Dermis blood vessel endothelial cell (primary cell): ENCODE measurements at places on chromosomes 16 and 17. TPM values are rescaled to one million over a fixed set of nuclear protein-coding genes. Genes with fewer than 3 reads are reported as not detected.
A peak's percentile ranks its signal among the peaks of the same experiment; 100 is the strongest.

- no peak for DNase-seq
These were observed 111.7 kb downstream of the ABCC12 start for GRCh38 chr16:48044117-48044516.

DNA sequence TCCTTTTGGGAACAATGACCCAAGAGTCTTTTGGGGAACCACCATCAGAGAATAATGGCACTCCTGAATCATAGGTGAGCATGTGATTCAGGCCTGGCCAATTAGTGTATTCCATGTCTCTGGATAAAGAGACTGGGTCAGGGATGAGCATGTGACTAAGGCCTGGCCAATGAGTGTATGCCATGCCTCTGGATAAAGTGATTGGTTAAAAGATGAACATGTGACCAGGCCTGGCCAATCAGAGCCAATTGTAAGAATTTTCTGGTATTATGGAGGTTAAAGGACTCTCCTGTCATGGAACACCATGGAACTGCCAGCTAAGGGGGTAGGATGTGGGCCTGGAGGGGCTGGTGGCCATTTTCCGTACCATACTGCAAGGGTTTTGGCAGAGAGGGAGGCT is 194.3 kb downstream of the C16orf78 start:
- no peak for DNase-seq

GRCh38 chr16:65522412-65522811 is 400.5 kb upstream of the CDH11 start:
- no peak for DNase-seq

- peak; percentile 87 for DNase-seq
These were observed 55.9 kb downstream of the CDK12 start for GRCh38 chr17:39517224-39517623.

DNA sequence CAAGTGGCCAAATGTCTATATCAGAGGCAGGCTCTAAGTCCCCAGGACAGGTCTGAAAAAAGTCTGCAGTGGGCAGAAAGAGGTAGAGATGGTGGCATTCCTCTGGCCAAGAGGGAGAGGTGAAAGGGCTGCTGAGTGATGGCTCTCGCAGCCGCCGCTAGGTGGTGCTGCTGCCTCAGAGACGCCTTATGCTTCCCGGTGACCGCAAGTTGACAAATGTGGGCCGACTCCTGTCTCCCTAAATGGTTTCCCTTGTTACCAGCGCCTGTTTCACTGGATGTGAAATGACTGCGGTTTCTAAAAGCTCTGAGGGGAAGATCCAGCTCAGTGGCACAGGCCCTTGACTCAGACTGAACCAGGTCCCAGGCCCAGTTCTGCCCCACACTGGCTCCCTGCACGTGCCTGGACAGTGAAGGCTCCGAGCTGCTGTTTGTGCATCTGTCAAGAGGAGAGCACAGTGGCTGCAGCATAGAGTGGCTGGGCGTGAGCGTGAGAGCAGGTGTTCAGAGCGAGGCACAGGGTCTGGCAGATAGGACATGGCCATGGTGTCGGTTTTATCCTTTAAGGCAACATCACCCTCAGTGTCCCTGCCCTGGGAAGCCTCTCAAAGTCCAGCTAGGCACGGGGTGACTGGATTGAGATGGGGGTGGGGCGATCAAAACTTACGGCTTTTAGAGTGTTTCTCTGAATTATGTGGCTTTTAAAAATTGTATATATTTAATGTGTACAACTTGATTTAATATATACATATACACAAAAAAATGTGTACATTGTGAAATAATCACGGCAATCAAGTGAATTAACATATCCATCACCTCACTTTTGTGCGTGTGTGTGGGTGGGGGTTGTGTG is 19.9 kb downstream of the CLEC16A start:
- DNase-seq = peak; percentile 86

DNA sequence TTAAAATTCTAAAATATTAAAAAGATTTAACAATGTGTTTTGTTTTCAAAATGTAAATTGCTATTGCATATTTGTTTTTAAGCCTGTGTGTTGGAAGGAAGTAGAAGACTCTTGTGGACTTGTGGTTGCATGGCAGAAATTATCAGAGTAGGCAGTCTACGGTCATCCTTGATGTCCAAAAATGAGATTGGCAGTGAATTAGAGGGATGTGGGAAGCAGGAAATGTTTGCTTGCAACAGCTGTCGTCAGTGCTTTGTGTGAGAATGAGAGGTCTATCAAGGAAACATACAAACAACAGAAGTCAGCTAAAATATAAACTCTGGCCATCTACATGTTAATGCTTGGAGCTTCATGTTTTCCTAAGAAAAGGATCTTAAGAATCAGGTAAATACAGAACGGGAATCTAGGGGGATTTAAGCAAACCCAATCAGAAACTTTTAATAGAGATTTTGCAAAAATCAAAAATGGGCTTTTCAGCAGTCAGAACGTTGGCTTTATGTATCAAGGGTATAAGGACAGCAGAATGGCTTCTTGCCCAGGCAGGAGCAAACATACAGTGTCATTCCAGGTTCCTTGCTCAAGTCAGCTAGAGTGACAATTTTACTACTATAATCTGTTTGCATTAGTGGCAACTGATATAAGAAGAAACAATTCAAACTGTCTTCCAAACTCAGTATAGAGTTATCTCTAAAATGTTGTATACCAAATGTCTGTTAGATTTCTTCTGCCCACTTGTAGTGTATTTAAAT is 196.7 kb downstream of the CYB561 start:
- peak; percentile 54 for DNase-seq

GRCh38 chr17:69427486-69428197 is 13.1 kb downstream of the MAP2K6 start:
- DNase-seq = no peak

DNA sequence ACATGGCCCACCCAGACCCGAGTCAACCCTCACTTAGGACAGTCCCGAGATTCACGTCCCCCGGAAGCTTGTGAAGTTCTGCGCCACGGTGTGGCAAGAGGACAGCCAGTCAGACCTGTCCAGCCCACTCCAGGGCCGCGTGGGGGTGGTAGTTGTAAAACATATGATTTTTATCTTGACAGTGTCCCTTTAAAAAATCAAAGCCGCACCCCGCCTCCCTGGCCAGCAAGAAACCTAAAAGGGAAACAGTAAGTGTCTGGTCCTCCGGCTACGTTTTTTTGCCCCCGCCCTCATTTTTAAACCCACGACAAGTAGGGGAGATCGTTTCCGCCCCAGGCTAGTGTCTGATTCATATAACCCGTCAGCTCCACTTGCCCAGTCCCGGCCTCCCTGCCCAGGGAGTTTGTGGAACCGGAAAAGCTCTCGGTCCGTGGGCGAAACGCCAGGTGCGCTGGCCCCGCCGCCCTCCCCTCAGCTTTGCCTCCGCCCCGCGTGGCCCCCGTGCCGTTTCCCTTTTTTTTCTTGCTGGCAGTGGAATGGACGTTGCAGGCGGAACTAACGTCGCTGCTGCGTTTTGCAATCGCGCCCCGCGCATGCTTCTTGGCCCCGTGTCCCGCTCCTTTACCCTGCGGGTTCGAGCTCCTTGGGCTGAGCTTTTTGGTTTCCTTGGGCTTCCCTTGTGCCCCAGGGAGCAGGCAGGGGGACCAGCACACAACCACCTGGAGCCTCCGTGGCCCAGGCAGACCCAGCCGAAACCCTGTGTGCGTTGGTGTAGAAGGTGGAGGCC is 13.3 kb upstream of the NUDT16L1 start:
- DNase-seq = peak; percentile 75

The TUFM gene
- total RNA-seq = 127 and 181 TPM in 2 replicates

The RFWD3 gene
- total RNA-seq = 19.4 and 32.3 TPM in 2 replicates

The AOC3 gene
- 0.17 and 0.51 TPM in 2 replicates for total RNA-seq
